Heart left ventricle (tissue), 16 donors: ENCODE measurements at places on chromosomes 7 and 10. TPM values are rescaled to one million over a fixed set of nuclear protein-coding genes. Genes with fewer than 3 reads are reported as not detected.

The PRLHR gene
- total RNA-seq = not detected

The ZWINT gene
- 1.1 TPM for total RNA-seq

The CAV2 gene
- total RNA-seq = 345 TPM

The MYL10 gene
- not detected for total RNA-seq

The ADAM12 gene
- not detected for total RNA-seq

The SPDYE8 gene
- total RNA-seq = not detected

The NRCAM gene
- total RNA-seq = 0.35 TPM

The PRSS37 gene
- total RNA-seq = not detected

The C10orf62 gene
- 0.51 TPM for total RNA-seq

The LRMDA gene
- 24.0 TPM for total RNA-seq
